Fibroblast of mammary gland (primary cell): ENCODE measurements at places on chromosomes 5 and 9.

GRCh38 chr9:38371495-38371894 is 21.0 kb upstream of the ALDH1B1 start:
- DNase-seq, result peak; percentile 26

- DNase-seq, result no peak
Measured at GRCh38 chr5:136332223-136333015, 32.9 kb downstream of the TRPC7 start.

DNA sequence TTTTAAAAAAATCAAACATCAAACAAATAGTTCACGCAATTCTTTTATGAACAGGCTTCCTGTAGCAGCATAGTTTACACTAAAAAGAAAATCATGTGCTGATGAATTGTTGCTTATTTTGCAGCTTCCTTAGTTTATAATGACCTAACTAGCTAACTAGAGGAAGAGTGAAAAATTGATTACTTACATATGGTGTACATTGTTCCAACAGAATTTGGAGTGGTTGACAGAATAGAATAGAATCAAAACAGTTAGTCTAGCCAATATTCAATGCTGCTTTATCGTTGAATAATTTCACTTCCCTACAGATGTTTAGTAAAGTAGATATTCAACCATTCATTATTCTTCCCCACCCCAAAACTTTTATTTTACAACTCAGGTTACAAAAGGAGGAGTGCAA is 4.2 kb downstream of the NMUR2 start:
- DNase-seq, result no peak

- DNase-seq, result peak; percentile 92
Measured at GRCh38 chr9:113669522-113670115, 206.1 kb downstream of the RGS3 start.

DNA sequence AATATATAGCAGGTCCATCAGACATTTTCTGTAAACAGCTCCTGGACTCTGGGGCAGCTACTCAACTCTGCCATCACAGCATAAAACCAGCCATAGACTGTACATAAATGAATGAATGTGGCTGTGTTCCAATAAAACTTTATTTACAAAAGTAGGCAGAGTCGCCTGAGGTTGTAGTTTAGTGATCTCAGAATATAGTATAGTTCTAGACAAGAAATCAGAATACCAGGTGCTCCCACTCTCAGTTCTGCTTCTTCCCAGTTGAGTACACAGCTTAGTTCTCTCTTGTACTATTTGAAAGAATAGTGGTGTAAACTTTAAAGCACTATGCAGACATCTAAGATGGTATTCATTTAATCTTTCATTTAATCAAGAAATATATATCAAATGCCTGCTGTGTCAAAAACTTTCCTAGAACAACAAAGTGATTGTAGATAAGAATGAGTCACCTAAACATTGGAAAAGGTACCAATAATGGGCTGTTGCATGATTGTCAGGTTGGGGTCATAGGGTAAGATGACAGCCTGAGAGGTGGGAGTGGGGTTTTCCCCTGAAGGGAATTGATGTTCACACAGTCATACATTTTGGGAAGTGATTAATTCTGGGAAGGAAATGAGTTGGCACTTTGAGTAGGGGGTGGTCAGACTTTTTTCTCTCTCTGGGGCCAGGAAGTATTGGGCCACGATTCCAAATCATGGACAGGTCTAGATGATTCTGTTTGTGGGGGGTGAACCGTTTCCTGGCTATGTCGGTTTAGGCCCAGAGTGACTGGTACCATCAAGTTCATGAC is 37.0 kb downstream of the TNFSF8 start:
- DNase-seq, result peak; percentile 32

GRCh38 chr9:105259731-105260612 is 15.5 kb downstream of the SLC44A1 start:
- no peak for DNase-seq

DNA sequence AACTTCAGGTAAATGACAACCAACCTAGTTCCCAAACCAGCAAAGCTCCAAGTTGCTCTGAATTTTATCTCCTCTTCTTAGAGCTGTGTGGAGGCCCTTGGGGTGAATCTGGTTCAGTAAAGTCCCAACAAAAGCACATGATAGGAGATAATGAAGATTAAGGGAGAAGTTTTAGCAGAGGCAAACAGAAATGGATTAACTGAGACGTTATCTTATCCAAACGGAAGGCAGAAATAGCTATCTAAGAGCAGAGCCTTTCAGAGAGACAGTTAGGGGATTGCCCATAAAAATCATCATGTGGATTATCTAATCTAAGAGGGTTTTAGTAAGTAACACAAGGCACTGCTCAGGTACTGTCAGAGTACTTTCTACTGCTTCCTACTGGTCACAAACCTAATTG is 183.9 kb upstream of the ZNF618 start:
- no peak for DNase-seq

DNA sequence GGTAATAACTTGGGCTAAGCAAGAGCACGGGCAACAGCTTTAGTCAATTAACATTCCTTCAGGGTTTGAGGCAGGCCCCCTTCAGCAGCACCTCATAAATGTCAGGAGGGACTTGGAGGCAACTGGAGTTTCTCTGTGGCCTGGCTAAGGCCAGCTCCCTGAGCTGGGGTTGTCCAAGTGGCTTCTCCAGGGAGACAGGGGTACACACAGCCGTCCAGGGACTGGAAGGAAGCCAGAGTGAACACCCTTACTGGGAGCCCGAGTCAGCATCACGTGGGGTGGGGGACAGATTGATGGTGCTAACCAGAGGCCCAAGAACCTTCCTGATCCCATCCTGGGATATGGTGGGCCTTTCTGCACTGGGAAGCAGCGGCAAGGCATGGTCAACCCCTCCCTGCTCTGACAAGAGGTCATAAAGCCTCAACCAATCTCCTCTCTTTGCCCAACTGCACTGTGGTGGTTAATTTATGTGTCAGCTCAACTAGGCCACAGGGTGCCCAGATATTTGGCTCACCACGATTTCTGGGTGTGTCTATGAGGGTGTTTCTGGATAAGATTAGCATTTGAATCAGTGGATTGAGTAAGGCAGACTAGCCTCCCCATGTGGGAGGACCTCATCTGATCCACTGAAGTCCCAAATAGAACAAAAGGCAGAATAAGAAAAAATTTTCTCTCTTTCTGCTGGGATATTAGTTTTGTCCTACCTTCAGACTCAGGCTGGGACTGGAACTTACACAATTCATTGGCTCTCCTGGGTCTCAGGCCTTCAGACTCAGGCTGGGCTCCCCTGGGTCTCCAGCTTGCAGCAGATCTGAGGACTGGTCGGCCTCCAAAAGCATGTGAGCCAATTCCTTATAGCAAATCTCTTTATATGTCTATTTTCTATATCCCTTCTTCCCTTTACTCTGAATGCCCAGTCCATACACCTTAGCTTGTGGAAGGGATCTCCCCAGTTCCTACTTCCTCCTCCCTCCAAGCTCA is 127.2 kb upstream of the LARP1 start:
- DNase-seq, result peak; percentile 67

- no peak for DNase-seq
Measured at GRCh38 chr9:126020836-126021235, 273.7 kb downstream of the PBX3 start.

- DNase-seq, result peak; percentile 86
Measured at GRCh38 chr5:40676613-40677343, 2.9 kb upstream of the PTGER4 start.

DNA sequence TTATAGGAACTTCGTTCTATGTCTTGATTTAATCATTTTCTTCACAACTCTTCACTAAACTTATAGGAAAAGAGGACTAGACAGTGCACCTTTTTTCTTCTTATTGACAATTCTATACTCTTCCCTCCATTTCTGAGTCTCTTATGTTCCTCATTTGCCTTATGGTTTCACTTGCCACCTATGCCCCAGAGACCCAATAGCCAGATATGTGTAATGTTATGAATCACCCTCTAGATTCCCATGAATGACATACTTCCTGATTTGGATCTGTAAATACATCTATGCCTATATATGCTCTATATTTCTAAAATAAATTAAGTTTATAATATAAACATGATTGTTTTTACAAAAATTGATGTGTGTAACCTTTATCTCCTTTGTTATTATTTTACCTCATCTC is 514.1 kb upstream of the MEF2C start:
- DNase-seq, result peak; percentile 50

GRCh38 chr9:124222918-124223720 is 34.6 kb upstream of the NEK6 start:
- peak; percentile 59 for DNase-seq

GRCh38 chr5:113020461-113021273 is 44.1 kb downstream of the DCP2 start:
- peak; percentile 43 for DNase-seq

- peak; percentile 96 for DNase-seq
Measured at GRCh38 chr5:172897481-172898217, 61.6 kb upstream of the RPL26L1 start.

- no peak for DNase-seq
Measured at GRCh38 chr9:34988218-34989002, 1.1 kb upstream of the DNAJB5 start.

- DNase-seq, result no peak
Measured at GRCh38 chr5:52598968-52599367, 188.7 kb upstream of the ITGA1 start.

GRCh38 chr9:132631685-132632084 is 38.1 kb downstream of the DDX31 start:
- no peak for DNase-seq

GRCh38 chr5:114311968-114312367 is 49.9 kb upstream of the KCNN2 start:
- no peak for DNase-seq

DNA sequence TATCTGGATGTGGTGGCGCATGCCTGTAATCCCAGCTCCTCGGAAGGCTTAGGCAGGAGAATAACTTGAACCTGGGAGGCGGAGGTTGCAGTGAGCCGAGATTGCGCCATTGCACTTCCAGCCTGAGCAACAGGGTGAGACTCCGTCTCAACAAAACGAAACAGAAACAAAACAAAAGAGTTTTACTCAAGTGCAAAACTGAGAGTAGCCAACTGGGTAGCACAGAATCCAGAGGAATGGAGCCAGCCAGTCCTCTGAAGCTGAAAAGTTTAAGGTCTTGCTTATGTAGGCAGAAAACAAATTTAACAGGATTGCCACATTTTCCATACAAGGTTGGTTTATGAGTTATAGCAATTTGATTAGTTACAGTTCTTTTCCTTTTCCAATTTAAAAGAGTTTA is 32.0 kb downstream of the SPIN1 start:
- peak; percentile 15 for DNase-seq

DNA sequence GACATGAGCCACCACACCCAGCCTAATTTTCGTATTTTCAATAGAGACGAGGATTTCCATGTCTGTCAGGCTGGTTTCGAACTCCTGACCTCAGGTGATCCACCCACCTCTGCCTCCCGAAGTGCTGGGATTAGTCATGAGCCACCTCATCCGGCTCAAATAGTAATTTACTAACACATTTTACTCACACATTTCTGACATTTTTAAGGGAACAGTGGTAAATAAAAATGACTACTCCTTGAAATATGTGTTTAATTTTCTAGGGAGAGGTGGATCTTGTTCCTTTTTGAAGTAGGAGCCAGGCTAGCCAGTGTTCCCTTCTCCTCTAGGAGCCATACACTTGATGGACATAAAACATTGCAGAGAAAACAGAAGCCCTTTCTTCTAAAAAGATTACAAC is 55.2 kb upstream of the ERBIN start:
- peak; percentile 49 for DNase-seq

DNA sequence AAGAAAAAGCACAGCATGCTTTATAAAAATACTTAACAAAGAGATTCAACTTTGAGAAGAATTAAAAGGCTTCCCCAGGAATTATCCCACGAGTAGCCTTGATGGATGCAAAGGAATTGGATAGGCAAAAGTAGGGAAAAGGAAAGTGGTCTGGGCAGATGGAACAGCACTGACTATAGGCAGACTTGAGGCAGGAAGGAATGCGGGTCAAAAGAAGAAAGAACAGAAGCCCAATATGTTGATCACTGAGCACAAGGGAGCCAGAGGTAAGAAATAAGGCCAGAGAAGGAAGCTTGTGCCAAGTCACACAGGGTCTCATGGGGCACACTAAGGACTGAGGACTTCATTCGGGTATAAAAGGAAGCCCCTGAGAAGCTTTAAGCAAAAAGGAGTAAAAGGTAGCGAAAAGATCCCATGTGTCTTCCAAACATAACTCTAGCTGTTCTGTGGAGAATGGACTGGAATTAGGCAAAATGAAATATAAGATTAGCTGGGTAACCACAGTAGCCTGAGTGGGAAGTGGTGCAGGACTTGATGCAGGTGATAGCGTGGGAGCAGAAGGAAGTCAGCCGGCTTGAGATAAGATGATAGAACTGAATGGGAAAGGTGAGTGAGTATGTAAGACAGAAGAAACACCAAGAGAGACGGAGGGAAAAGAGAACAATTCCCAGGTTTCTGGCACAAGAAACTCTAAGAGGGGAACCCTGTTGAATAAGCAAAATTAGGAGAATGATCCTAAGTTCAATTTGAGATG is 106.6 kb downstream of the DENND1A start:
- no peak for DNase-seq

GRCh38 chr5:50727149-50727496 is 60.7 kb downstream of the PARP8 start:
- peak; percentile 53 for DNase-seq

DNA sequence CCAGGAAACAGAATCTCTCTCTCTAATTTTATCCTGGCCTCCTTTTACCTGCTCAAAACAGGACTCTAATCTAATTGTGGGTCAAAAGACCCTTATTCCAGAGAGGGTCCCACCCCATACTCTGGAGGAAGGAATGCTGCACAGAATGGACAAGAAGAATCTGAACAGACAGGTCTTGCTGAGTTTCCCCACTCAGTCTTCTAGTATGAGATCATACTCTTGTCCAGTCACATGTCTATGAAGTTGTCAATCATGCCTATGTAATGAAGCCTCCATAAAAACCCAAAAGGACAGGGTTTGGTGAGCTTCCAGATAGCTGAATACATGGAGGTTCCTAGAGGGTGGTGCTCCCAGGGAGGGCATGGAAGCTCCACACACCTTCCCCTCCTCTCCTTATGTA is 123.9 kb upstream of the FER start:
- no peak for DNase-seq

- peak; percentile 83 for DNase-seq
Measured at GRCh38 chr5:57298295-57298984, 124.6 kb downstream of the GPBP1 start.

DNA sequence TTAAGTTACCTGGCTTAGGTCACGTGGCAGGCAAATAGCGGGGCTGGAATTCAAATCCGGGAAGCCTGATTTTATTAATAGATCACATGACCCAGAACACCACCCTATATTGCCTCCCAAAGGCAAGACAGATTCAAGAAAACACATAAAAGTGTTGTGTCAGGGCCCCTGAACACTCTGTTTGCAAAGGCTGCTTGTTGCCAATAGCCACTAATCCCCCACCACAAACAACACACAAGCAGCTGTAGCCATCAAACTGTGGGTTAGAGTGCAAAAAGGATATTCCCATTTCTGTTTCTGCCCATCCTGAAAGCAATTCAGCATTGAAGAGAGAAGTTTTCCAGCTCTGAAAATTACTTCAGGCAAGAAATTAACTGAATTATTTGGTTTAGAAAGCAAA is 358.9 kb upstream of the RFX3 start:
- no peak for DNase-seq

DNA sequence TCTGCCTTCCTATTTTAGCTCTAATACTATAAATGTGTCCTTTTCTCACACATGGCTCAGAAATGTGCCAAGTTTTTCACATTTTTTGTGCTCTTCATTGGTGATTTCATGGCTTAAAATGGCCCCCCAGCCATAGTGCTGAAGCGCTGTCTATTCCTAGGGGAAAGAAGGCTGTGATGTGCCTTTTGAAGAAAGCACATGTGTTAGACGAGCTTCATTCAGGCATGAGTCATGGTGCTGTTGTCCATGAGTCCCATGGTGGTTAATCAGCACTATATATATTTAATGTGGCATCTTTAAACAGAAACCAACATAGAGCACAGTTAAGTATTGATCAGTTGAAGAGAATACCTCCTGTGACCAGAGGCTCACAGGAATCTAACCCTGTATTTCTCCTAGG is 55.8 kb downstream of the PDE8B start:
- DNase-seq, result peak; percentile 88

GRCh38 chr9:131606896-131607567 is 61.7 kb downstream of the PRRT1B start:
- DNase-seq, result no peak
